ENCODE measurements at places on chromosomes 6 and 20. TPM values are rescaled to one million over a fixed set of nuclear protein-coding genes. Genes with fewer than 3 reads are reported as not detected.

The RIPOR2 gene
- 1.6 TPM for polyA plus RNA-seq

The NRSN1 gene
- polyA plus RNA-seq: not detected

The KIF13A gene
- 4.3 TPM for polyA plus RNA-seq

The ZC3H12D gene
- polyA plus RNA-seq: 0.27 TPM

The BMP5 gene
- polyA plus RNA-seq: 0.51 TPM

The PERP gene
- 36.8 TPM for polyA plus RNA-seq

The CEP85L gene
- polyA plus RNA-seq: 0.40 TPM

The CLPSL1 gene
- polyA plus RNA-seq: not detected

The RBPJL gene
- polyA plus RNA-seq: not detected

The GPR6 gene
- not detected for polyA plus RNA-seq

The SPTLC3 gene
- 4.2 TPM for polyA plus RNA-seq

The PRR3 gene
- 2.5 TPM for polyA plus RNA-seq

The RAB44 gene
- 0.02 TPM for polyA plus RNA-seq

The TNNC2 gene
- polyA plus RNA-seq: 0.12 TPM

The DLL1 gene
- 1.0 TPM for polyA plus RNA-seq

The EIF2S2 gene
- 37.9 TPM for polyA plus RNA-seq

The BPIFB4 gene
- not detected for polyA plus RNA-seq

The C6orf62 gene
- 29.6 TPM for polyA plus RNA-seq

The WFDC10B gene
- not detected for polyA plus RNA-seq

The ATXN1 gene
- 7.5 TPM for polyA plus RNA-seq

The EMILIN3 gene
- 0.05 TPM for polyA plus RNA-seq

The NR2E1 gene
- not detected for polyA plus RNA-seq

The UCKL1 gene
- 16.4 TPM for polyA plus RNA-seq

The SAMD3 gene
- polyA plus RNA-seq: 0.08 TPM

The HLA-DOA gene
- 1.9 TPM for polyA plus RNA-seq

The ELOVL4 gene
- 0.07 TPM for polyA plus RNA-seq

The THEMIS gene
- polyA plus RNA-seq: 0.29 TPM

The TMEM244 gene
- polyA plus RNA-seq: not detected

The BICRAL gene
- 1.7 TPM for polyA plus RNA-seq

The CTCFL gene
- not detected for polyA plus RNA-seq

The LY6G5C gene
- polyA plus RNA-seq: 2.5 TPM

The TMEM74B gene
- polyA plus RNA-seq: 0.14 TPM

The TSPO2 gene
- 0.39 TPM for polyA plus RNA-seq

The SIRPB1 gene
- 0.80 TPM for polyA plus RNA-seq

The HNF4A gene
- polyA plus RNA-seq: 120 TPM

The C4A gene
- polyA plus RNA-seq: 1,485 TPM

The PBX2 gene
- polyA plus RNA-seq: 16.0 TPM

The KCNB1 gene
- 3.4 TPM for polyA plus RNA-seq

The RAET1G gene
- not detected for polyA plus RNA-seq

The VWA7 gene
- polyA plus RNA-seq: 0.81 TPM

The SLC24A3 gene
- 0.28 TPM for polyA plus RNA-seq

The SLC17A3 gene
- polyA plus RNA-seq: 23.2 TPM

The IMPG1 gene
- not detected for polyA plus RNA-seq

The LAMA2 gene
- polyA plus RNA-seq: 3.0 TPM

The OPN5 gene
- not detected for polyA plus RNA-seq

The TRIM40 gene
- not detected for polyA plus RNA-seq

The REM1 gene
- 0.46 TPM for polyA plus RNA-seq

The FOXF2 gene
- polyA plus RNA-seq: not detected

The C6orf58 gene
- not detected for polyA plus RNA-seq

The FAM83C gene
- polyA plus RNA-seq: not detected

The SLC32A1 gene
- not detected for polyA plus RNA-seq

The PHACTR3 gene
- polyA plus RNA-seq: 0.19 TPM

The GCNT2 gene
- 4.3 TPM for polyA plus RNA-seq

The TTBK1 gene
- 0.18 TPM for polyA plus RNA-seq

The TMC2 gene
- polyA plus RNA-seq: not detected

The SPATA25 gene
- 0.80 TPM for polyA plus RNA-seq

The ZSCAN12 gene
- 0.46 TPM for polyA plus RNA-seq

Measured in liver (tissue), 10 donors.